ENCODE measurements at places on chromosomes 13 and 19.

DNA sequence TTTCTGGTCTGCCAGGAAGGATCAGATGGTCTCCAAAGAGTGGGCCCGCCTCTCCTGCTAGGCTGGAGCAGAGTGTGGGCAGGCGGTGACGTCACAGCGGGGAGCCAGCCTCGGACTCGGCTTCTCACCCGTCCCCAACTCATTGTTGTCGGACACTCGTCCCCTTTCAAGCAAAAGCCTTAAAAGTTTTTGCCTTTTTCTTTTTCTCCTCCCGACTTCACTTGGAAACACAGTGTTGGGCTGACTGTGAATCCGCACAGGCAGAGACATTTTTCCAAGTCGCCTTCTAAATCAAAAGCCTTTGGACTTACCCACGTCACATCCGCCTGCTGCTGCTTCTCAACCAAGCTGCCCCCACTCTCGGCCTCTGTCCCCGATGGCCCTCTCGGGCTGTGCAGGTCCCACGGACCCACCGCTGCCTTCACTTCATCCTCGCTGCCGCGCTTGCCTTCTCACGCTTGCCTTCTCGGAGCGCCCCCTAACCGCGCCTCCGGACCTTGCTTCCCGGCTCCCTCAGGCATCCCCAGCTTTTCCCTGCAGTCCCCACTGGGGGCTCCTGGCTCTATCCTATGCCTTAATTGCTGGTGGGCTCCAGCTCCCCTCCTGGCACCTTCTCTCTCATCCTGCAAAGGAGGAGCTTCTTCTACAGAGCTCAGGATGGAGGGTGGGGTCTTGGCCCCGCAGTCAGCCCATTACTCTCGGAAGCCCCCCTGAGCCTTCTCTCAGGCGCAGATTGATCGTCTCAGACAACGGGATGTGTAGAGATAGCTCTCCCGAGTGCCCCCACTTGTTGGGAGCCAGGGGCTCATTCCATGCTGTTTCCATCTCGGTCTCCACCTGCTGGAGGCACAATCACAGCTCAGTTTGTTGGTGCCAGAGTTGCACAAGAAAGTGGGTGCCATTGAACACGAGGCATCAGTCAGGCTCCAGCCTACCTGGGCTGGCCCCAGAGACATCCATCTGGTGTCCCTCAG, 3.9 kb upstream of the ZNF135 start:
- DNase-seq, result no peak

DNA sequence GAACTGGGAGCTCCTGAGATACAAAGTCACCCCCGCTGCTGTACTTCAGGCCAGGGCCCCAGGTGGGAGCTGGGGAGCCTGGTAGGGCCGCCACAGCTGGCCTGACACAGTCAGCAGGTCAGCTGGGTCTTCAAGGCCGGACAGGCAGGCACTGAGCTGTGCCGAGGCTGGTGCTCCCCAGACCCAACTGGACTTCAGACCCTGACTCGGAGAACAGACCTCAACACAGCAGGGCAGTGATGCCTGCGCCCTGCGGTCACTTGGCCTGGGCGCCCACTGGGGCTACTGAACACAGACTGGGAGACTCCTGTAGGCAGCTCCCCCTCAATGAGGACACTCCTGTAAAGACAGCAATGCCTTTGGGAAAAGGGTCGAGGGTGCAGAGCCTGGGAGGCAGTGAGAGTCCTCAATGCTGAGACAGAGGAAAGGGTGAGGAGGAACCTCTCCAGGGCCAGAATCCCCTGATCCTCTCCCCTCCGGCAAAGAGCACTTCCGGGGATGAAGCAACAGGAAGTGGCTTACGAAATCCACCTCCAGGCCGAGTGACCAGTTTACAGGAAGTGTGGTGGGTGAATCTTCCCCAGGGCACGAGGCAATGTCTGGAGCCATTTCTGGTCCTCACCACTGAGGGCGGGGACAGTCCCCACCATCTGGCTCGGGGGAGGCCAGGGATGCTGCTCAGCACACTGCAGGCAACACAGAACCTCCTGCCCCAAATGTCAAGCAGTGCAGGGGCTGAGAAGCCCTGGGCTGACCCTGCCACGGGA, 40.8 kb upstream of the ISYNA1 start:
- peak; percentile 99 for DNase-seq

DNA sequence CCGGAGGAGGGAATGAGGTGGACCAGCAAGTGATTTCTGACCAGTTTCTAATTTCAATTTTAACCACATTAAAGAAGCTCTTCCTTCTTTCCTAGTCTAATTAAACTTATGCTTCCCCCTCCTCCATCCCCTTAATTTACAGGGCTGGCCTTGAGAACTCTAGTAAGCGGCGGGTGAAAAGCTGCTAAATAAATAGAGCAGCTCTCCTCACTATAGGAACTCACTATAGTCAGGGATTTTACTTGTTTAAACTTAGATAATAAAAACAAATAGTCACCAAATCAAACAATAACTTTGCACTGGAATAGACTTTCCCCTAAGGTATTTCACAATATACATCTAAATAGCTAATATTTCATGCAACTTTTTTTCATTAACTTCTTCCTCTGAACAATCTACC, 1838.2 kb upstream of the PRR20A start:
- DNase-seq, result no peak

GRCh38 chr19:50328224-50328872, 829 bp downstream of the KCNC3 start:
- DNase-seq, result peak; percentile 46

DNA sequence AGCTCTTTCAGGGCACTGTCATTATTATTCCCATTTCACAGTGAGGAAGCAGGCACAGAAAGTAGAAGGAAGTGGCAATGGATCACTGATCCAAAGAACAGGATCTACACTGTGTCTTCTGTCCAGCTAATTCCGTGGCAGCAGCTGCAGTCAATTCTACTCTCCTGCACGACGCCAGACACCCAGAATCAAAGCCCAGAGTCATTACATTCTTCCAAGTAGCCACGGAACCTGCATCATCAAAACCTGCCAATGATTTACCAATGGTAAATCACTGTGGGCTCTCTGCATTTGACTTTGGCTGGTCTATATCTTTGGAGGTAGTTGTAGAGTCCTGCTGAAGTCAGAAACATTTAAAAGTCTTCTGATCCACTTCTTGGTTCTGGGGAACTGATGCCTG, 767.7 kb downstream of the LIG4 start:
- no peak for DNase-seq

- no peak for DNase-seq
Observed at GRCh38 chr13:20198781-20199180, 6.0 kb upstream of the GJB2 start.

DNA sequence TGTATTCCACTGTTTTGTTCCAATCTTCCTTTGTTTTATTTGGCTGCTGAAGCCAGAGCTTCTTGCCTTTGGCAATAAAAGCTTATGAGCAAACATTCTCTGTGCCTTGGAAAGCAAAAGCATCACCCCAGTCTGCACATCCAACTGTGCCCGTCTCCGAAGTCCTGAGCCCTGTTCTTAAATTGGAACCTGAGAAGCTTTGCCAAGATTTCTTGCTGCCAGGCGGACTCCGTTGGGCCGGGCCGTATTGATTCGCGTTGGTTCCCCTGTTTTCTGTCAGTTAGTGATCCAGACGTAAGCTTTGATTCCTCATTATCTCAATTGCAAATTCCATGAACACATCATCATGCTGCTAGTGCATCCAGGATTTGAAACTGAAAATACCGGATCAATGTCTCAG, 793.0 kb downstream of the OLFM4 start:
- DNase-seq, result no peak

- peak; percentile 91 for DNase-seq
Observed at GRCh38 chr19:39828654-39829032, 5.3 kb downstream of the DYRK1B start.

DNA sequence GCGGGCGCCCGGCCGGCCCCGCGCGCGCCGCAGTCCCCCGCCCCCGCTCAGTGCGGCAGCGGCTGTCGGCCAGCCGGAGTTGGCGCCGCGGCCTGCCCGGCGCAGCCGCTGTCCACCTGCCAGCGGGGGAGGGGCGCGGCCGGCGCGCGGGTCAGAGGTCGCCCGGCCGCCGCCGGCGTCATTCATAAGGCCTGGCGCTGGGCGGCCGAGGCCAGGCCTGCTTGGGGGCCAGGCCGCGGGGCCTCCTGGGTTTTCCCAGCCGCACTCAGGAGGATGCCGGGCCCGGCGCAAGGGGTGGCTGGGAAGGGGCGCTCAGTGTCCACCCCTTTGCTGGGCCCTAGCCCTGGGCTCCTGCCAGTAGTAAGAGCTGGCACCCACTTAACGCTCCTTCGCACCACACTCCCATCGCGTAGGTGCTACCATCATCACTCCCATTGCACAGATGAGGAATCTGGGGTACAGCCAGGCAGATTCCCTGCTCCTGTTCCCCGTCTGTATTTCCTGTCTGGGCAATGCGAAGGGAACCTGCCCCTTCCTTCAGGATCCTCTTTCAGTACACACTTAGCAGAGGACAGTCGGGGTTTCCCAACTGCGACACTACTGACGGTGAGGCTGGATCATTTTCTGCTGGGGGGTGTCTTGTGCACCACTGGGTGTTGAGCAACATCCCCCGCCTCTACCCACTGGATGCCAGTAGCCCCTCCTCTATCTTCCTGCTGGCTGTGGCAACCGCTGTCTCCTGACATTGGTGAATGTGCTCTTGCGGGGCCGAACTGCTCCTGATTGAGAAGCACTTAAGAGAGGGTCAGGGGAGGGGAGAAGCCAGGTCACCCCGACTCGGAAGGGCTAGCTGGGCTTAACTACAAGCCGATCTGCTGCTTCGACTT, 846 bp upstream of the PRKACA start:
- DNase-seq, result peak; percentile 98

DNA sequence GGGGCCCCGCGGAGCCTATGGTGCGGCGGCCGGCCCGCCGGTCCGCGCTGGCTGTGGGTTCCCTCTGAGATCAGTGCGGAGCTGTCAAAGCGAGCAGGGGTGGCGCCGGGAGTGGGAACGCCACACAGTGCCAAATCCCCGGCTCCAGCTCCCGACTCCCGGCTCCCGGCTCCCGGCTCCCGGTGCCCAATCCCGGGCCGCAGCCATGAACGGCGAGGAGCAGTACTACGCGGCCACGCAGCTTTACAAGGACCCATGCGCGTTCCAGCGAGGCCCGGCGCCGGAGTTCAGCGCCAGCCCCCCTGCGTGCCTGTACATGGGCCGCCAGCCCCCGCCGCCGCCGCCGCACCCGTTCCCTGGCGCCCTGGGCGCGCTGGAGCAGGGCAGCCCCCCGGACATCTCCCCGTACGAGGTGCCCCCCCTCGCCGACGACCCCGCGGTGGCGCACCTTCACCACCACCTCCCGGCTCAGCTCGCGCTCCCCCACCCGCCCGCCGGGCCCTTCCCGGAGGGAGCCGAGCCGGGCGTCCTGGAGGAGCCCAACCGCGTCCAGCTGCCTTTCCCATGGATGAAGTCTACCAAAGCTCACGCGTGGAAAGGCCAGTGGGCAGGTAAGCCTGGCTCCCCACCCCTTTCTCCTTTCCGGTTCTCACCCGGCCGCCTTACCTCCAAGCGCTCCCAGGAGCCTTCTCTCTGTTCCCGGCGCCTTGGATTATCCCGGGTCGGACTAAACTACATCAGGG, at the start of gene PDX1:
PDX1 (plus strand) TSS at position 67 of the 743 bp plus-strand sequence; CDS start at position 206, 139 bp downstream.
- DNase-seq, result no peak

DNA sequence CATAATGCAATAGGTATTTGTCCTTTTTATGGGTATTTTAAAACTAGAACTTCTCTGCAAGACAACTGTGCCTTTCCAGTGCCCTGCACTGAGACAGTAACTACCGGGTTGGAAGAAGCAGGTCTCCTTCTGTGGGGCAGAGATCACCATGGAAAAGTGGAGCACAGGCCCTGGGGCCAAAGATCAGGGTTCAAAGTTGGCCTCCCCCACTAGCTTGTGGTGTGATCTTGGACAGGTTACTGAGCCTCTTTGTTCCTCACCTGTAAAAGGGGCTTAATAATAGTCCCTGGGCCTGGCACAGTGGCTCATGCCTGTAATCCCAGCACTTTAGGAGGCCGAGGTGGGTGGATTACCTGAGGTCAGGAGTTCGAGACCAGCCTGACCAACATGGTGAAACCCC, 68.3 kb downstream of the CEBPG start:
- DNase-seq, result no peak

- no peak for DNase-seq
Observed at GRCh38 chr13:82291852-82292251, 1590.4 kb downstream of the SLITRK1 start.

GRCh38 chr13:34883396-34883795, 58.7 kb upstream of the NBEA start:
- DNase-seq, result no peak

GRCh38 chr13:114045113-114045735, 71.3 kb upstream of the C13orf46 start:
- peak; percentile 34 for DNase-seq

GRCh38 chr19:48498595-48499311, 12.9 kb downstream of the LMTK3 start:
- no peak for DNase-seq

- DNase-seq, result peak; percentile 97
Observed at GRCh38 chr13:46995874-46996273, 99.0 kb upstream of the HTR2A start.

GRCh38 chr13:34816245-34816884, 125.7 kb upstream of the NBEA start:
- no peak for DNase-seq
